ENCODE measurements at places on chromosomes 6 and 20.

DNA sequence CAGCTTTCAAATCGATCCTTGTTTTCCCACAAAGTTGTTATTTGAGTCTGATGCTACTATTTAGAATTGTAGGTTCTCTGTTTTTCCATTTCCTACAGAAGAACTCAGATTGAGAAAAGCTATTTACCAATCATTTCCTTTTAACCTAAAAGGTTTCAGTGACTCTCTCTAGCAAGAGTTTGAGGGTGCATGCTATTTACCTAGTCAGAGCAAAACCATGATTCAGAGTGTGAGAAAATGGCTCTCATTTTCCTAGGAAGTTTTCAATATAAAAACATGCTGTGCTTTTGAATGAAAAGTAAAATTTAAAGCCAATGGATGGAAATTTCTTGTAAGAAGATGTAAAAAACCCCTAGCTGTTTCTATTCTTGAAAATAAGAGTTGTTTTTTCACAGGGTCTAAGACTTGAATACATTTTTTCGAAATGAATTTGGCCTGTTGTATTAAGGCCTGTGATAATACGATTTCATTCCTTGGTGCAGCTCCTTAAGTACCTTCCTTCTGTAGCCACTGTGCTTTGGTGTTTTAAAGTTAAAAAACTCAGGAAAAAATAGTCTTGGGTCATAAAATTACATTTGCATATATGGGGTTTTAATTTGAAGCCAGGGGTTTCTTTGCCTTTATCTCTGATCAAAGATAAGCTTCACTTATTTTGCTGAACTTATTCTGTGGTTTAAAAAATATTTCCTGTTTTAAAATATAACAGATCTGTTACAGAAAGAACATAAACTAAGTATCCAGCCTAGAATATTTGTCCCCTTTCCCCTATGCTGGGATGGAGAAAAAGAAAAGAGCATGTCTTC lies 18.0 kb upstream of the RSPH3 start:
- no peak for DNase-seq

DNA sequence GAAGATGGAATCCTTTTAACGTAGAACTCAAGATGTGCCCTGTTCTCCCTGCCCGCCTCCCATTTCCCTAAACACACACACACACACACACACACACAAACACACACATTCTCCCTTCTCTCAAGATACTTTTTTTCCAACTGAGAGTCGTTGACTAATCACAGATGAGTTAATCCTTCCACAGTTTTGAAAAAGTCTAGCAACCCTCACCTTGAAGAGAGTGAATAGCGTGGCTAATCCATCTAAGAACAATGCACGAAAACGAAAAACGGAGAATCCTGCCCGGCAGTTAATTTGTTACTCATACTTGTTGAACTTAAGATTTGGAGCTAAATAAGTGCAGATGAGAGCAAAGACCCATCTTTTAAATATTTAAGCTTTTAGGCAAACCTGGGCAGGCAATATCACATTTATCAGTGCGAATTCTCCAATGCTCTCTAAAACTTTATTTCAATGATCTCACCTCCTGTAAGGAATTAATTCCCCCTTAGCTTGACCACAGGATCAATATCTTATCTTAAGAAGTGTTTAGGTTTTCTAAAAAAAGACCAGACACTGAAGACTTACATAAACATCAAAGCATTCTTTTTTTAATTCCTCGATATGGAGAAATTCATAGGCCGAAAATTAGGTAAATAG lies 1.1 kb downstream of the AGPAT4 start:
- DNase-seq: no peak

DNA sequence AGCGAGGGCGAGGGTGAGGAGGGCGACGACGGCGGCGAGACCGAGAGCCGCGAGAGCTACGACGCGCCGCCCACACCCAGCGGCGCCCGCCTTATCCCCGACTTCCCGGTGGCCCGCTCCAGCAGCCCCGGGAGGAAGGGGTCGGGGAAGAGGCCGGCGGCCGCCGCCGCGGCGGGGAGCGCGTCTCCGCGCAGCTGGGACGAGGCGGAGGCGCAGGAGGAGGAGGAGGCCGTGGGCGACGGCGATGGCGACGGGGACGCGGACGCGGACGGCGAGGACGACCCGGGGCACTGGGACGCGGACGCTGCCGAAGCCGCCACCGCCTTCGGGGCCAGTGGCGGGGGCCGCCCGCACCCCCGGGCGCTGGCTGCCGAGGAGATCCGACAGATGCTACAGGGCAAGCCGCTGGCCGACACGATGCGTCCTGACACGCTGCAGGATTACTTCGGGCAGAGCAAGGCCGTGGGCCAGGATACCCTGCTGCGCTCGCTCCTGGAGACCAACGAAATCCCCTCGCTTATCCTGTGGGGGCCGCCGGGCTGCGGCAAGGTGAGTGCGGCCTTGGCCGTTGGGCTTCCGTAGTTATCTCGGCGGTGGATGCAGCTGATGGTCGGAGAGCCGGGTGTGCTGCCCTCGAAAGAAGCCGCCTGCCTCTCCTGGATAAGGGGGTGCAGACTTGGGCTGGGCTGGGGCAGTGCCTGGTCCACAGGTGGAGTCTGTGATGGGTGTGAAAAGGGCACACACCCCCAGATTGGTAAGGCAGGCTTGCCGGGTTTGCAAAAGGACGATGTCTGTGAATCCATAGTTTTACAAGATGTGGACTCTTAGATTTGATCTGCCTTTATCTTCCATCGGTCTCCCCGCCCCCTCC lies 938 bp downstream of the WRNIP1 start:
- peak; percentile 54 for DNase-seq

DNA sequence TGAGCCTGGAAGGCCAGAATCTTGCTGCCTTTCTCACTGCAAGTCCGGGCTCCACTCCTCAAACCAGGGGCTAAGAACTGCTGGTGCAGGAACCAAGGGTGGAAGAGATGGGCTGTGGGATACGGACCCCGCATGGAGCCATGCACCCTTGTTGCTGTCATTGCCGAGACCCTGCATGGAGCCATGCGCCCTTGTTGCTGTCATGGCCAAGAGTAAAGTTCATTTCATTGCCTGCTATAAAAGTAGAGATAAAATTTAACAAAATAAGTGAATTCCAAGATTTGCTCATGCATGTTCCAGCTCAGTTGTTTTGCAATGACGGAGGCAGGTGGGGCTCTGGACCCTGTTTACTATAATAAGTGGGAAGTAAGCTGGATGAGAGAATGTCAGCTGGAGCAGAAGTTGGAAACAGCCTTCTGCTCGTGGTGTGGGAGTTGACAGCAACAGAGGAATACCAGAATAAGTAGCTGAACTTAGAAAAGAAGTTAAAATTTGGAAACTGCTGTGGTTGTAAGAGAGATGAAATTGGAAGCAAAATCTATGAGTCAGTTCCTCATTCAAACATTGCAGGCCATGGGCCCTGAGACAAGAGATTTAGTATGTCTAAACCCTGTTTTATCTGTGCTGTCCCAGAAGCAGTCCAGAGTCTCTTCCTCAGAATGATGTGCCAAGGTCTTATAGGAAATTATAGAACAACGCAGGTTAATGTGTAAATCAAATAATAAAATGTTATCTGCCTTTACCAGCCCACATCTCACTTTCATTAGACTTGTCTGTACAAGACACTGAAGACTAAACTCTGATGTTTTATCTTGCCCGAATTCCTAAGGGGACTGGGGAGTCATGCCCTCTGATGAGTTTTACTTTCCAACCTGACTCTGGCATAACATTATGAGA lies 15.8 kb upstream of the THBS2 start:
- DNase-seq: no peak

- no peak for DNase-seq
Measured at GRCh38 chr20:23415959-23416583, 5.2 kb downstream of the NAPB start.

- no peak for DNase-seq
Measured at GRCh38 chr6:19391926-19392325, 445.2 kb upstream of the ID4 start.

GRCh38 chr20:62219992-62220665 lies at the start of gene HRH3:
Gene HRH3, minus strand, starts transcription at chr20:62220278. Its CDS starts 308 bp downstream, at chr20:62219970.
- peak; percentile 36 for DNase-seq

- no peak for DNase-seq
Measured at GRCh38 chr6:105873211-105873704, 212.9 kb upstream of the PRDM1 start.

- DNase-seq: no peak
Measured at GRCh38 chr20:38260025-38260377, 534 bp downstream of the KIAA1755 start.

DNA sequence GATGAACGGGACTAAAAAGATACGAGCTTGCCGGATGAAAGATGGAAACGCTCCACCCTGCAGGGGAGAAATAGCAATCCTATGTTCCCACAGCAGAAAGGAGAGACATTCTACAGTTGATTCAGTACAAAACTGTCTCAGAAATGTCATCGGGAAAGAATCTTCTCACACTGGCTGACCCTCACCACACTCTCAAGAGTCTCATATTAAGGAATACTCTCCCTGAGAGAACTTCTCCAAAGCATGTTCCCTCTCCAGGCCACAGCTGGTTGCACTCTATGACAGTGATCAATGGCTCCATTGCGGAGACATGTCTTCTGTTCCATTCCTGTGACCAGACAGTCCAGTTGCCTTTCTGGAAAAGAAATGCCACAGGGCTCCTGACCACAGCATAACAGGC lies 758.0 kb upstream of the CHD6 start:
- no peak for DNase-seq

GRCh38 chr6:137829641-137830083 lies 37.4 kb upstream of the TNFAIP3 start:
- DNase-seq: no peak
